ENCODE measurements at places on chromosomes 16 and 17. TPM values are rescaled to one million over a fixed set of nuclear protein-coding genes. Genes with fewer than 3 reads are reported as not detected.

The GCGR gene
- total RNA-seq, result 0.07 TPM

The KRTAP4-11 gene
- not detected for total RNA-seq

The SULT1A1 gene
- 7.4 TPM for total RNA-seq

The SLC22A31 gene
- 2.5 TPM for total RNA-seq

The SMTNL2 gene
- not detected for total RNA-seq

The CRYBA1 gene
- not detected for total RNA-seq

The ZCCHC14 gene
- 4.8 TPM for total RNA-seq

The LAT gene
- 373 TPM for total RNA-seq

The ZNRF1 gene
- 17.3 TPM for total RNA-seq

The CACNG1 gene
- total RNA-seq, result not detected

The TMEM100 gene
- not detected for total RNA-seq

The ALOX12 gene
- not detected for total RNA-seq

The CASKIN1 gene
- total RNA-seq, result 0.16 TPM

The TMIGD1 gene
- not detected for total RNA-seq

The TANC2 gene
- total RNA-seq, result 5.7 TPM

The DNAH17 gene
- 0.02 TPM for total RNA-seq

The KRTAP17-1 gene
- total RNA-seq, result not detected

The SPNS3 gene
- 10.6 TPM for total RNA-seq

The SDF2 gene
- 42.4 TPM for total RNA-seq

The PRDM7 gene
- not detected for total RNA-seq

The CDH11 gene
- not detected for total RNA-seq

The ACE gene
- total RNA-seq, result 1.6 TPM

The SLC35G6 gene
- not detected for total RNA-seq

The C1QTNF8 gene
- not detected for total RNA-seq

The CLEC10A gene
- total RNA-seq, result not detected

The CES5A gene
- not detected for total RNA-seq

The RAB26 gene
- not detected for total RNA-seq

The KRTAP4-6 gene
- not detected for total RNA-seq

The TMEM98 gene
- 12.2 TPM for total RNA-seq

The ZKSCAN2 gene
- 5.9 TPM for total RNA-seq

The RBFOX1 gene
- not detected for total RNA-seq

The CYLD gene
- 263 TPM for total RNA-seq

The MLKL gene
- total RNA-seq, result 29.2 TPM

The SLFN14 gene
- total RNA-seq, result not detected

The CUEDC1 gene
- total RNA-seq, result 0.09 TPM

The PABPN1L gene
- total RNA-seq, result not detected

The PRR15L gene
- not detected for total RNA-seq

The SLX1B gene
- total RNA-seq, result 38.4 TPM

The PROCA1 gene
- total RNA-seq, result 6.9 TPM

The SP6 gene
- total RNA-seq, result not detected

The SLC16A6 gene
- 5.3 TPM for total RNA-seq

The CCL17 gene
- not detected for total RNA-seq

The OTOP2 gene
- total RNA-seq, result not detected

The FZD2 gene
- total RNA-seq, result 0.30 TPM

The TMEM92 gene
- total RNA-seq, result 0.59 TPM

The CCL1 gene
- 9.5 TPM for total RNA-seq

The ARL17B gene
- 21.8 TPM for total RNA-seq

The MEFV gene
- total RNA-seq, result 0.25 TPM

The VMO1 gene
- total RNA-seq, result 0.27 TPM

The TM4SF5 gene
- not detected for total RNA-seq

The CRISPLD2 gene
- total RNA-seq, result 0.50 TPM

The RRAD gene
- 0.66 TPM for total RNA-seq

The COPZ2 gene
- total RNA-seq, result 3.9 TPM

The HOXB8 gene
- total RNA-seq, result not detected

The CD300C gene
- 0.52 TPM for total RNA-seq

The IL21R gene
- total RNA-seq, result 26.2 TPM

The VPS9D1 gene
- 13.0 TPM for total RNA-seq

The KIF18B gene
- 83.6 TPM for total RNA-seq

The USP7 gene
- 165 TPM for total RNA-seq

All from T-helper 2 cell treated with Interferon-gamma antibody and Interleukin-4, amounts not matched to agents 100 ng/mL and 5 ng/mL, for 36 hours (primary cell).